Left ventricle myocardium inferior (tissue), 1 donor: ENCODE measurements at places on chromosomes 11 and 22. TPM values are rescaled to one million over a fixed set of nuclear protein-coding genes. Genes with fewer than 3 reads are reported as not detected.

The PKP3 gene
- 0.52 TPM for total RNA-seq

The BUD13 gene
- total RNA-seq, result 7.1 TPM

The PTGDR2 gene
- total RNA-seq, result 2.3 TPM

The MS4A6A gene
- 42.1 TPM for total RNA-seq

The PATE4 gene
- total RNA-seq, result not detected

The RIMBP3C gene
- total RNA-seq, result 0.08 TPM

The TECTA gene
- 1.1 TPM for total RNA-seq

The ADAMTS8 gene
- 0.85 TPM for total RNA-seq

The SLC2A11 gene
- 22.0 TPM for total RNA-seq

The GGT5 gene
- total RNA-seq, result 21.1 TPM

GRCh38 chr22:49992921-49993648 lies 19.5 kb downstream of the IL17REL start:
- no peaks in the 10 kb centered on the region for H3K27me3 ChIP-seq
- DNase-seq, result peak; percentile 61
- H3K36me3 ChIP-seq, result no peaks in the 10 kb centered on the region
- no peak overlapping the region for H3K4me3 ChIP-seq
- H3K27ac ChIP-seq, result no peak overlapping the region

GRCh38 chr11:17547051-17547577 lies at the start of gene OTOG:
OTOG (plus strand) TSS chr11:17547259; CDS start chr11:17547373, 114 bp downstream.
- H3K4me1 ChIP-seq, result peaks cover 5% of the 10 kb centered on the region
- no peak within 1 kb of the TSS for H3K4me3 ChIP-seq
- DNase-seq, result no peak
- H3K27me3 ChIP-seq, result peaks cover 83% of the 10 kb centered on the region

- H3K4me1 ChIP-seq, result peaks cover 41% of the 10 kb centered on the region
- H3K4me3 ChIP-seq, result no peak overlapping the region
- H3K27ac ChIP-seq, result peak overlapping the region; percentile 42
- H3K36me3 ChIP-seq, result peaks cover 26% of the 10 kb centered on the region
Observed at GRCh38 chr11:66076561-66076960, 6.5 kb downstream of the PACS1 start.

GRCh38 chr22:19919701-19920363 lies 21.7 kb upstream of the COMT start:
- no peaks in the 10 kb centered on the region for H3K27me3 ChIP-seq
- no peak overlapping the region for H3K4me3 ChIP-seq
- H3K36me3 ChIP-seq, result peaks cover 39% of the 10 kb centered on the region
- no peak overlapping the region for H3K27ac ChIP-seq

DNA sequence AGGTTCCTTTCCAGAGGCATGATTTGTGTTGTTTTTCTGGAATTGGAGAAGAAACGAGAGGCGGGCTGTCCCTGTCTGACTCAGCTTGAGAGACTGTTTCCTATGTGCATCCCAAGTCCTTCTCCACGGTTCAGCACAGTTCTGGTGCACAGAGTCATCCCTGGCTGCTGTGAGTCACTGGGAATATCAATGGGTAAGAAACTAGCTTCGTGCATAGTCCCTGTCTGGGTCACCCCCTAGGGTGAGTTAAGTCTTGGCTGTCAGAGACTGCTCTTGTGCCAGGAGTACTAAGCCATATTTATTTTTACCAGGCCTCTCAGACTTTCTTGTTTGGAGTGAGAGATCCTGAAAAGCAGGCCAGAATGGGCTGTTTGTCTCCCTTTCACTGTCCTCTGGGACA lies 2.4 kb upstream of the LRP4 start:
- H3K27me3 ChIP-seq, result peaks cover 22% of the 10 kb centered on the region
- H3K27ac ChIP-seq, result peak overlapping the region; percentile 76
- no peaks in the 10 kb centered on the region for H3K36me3 ChIP-seq
- peaks cover 53% of the 10 kb centered on the region for H3K4me1 ChIP-seq
- H3K4me3 ChIP-seq, result no peak overlapping the region
- no peak for DNase-seq
